SHP77 (cell line): ENCODE measurements at places on chromosomes 12 and 14.

DNA sequence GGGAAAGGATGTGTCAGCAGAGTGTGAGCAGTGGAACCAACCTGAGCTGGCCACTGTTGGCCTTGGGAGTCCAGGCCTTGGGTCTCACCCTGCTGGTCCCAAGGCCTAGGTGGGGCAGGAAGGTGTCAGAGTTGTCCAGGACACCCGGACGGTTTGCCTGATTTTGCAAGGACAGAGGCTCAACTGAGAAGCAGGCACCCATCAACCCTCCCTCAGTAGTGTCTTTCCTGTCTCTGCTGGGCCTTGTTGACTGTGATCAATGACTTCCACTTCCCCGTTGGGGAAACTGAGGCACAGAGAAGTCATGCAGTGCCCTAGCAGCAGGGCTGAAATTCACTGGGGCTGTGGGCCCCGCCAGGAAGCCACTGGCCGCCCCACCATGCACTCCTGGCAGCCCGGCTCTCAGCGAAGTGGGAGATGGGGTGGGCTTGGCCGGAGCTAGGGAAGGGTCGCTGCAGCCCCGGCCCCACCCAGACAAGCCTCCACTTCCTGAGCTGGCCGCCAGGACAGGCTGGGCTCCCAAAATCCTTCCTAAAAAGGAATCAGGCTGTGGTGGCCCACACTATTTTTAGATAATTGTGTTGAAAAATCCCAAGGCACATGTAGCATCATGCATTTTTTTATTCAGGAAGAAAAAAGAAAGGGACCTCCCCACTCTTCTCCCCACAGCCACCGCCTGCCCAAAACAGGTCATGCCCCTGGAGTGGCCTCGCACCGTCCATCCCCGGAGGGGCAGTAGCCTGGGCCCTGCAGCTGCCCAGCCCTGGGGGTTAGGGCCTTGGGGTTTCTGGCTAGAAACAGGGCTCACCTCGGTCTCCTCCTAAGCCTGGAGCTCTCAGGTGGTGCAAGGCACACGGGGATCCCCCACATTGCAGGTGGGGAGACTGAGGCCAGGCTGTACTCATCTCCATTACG, 127.4 kb downstream of the CALM1 start:
- DNase-seq, result no peak

GRCh38 chr12:57815177-57816000, 3.1 kb downstream of the AVIL start:
- DNase-seq, result peak; percentile 74

- no peak for DNase-seq
These were observed 110.2 kb downstream of the PLXNC1 start for GRCh38 chr12:94258593-94258992.

- DNase-seq, result no peak
These were observed 23.6 kb downstream of the MMAB start for GRCh38 chr12:109549613-109550270.

GRCh38 chr14:84704601-84705000, 825.3 kb upstream of the FLRT2 start:
- DNase-seq, result no peak

DNA sequence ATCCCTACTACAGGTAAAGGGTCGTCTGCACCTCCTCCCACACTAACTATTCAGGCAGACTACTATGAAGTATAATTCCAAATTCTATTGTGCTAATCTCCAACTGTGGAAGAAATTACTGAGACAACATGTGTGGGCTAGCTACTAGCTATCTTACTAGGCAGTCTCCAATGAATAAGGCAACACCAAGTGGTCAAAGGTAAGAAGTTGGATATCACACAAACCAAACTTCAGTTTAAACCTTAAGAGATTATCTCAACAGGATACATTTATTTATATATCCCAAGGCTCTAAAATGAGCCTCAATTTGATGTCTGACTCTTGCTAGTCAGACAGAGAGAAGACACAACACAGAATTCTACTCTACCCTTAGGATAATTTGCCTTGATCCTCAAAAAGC, 14.1 kb downstream of the MED13L start:
- DNase-seq, result no peak

DNA sequence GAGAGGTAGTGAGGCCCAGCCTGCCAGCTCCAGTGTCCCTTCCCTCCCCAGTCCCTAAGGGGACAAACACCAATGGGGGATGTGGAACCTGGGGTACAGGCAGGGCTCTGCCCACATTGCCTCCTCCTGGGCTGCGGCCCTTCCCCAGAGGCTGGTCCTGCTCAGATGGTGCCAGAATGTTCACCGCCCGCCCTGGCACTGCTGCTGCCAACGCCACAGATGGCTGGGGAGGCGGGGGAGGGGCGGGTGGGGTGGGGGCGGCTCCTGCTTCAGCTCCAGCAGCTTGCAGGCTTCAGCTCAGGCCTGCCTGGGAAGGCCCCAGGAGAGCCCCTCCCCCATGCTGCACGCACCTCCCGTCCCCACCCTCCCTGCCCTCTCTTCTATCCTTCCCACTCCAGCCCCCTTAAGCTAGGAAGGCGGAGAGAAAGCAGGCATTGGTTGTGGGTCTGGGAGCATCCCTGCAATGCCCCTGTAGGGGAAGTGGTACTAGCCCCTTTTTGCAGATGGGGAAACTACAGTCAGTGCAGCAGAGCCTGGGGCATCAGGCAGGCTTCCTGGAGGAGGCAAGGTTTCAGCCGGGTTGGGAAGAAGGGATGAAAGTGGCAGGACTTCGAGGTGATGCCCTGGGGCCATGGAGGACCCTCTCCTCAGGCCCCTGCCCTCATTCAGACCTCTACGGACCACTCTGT, 2.0 kb upstream of the BEGAIN start:
- no peak for DNase-seq

- DNase-seq, result no peak
These were observed 1120.8 kb upstream of the TMEM132C start for GRCh38 chr12:127145929-127146789.

DNA sequence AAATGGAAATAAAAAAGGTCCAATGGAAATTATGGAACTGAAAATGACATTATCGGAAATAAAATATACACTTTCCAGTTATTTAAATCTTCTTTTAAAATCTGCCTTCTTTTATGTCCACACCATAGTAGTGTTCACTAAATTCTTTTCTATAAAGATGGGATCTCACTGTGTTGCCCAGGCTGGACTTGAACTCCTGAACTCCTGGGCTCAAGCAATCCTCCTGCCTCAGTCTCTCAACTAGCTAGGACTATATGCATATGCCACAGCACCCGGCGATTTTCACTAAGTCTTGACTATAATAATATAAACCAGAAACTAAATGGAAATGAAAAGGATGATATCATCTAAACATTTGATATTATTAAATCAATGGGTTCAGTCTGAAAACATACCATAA, 188.4 kb downstream of the MED13L start:
- no peak for DNase-seq

GRCh38 chr12:119630223-119630780, 36.7 kb downstream of the TMEM233 start:
- no peak for DNase-seq

DNA sequence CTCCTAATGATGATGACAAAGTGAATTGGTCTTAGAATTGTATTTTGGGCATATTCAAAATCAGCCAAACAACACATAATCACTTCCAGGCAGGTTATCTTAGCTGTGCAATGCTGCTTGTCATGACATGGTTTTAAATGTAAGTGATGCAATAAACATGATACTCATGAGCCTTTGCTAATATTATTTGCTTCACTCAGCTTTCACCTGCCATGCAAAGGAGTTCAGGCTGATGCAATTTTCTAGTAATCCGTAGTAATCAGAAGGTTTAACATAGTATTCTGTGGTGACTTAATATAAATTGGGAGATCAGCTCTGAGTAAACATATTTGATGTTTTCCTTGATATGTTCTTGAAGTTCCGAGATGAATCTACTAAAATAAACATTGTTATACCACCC, 29.1 kb downstream of the TMEM260 start:
- no peak for DNase-seq

DNA sequence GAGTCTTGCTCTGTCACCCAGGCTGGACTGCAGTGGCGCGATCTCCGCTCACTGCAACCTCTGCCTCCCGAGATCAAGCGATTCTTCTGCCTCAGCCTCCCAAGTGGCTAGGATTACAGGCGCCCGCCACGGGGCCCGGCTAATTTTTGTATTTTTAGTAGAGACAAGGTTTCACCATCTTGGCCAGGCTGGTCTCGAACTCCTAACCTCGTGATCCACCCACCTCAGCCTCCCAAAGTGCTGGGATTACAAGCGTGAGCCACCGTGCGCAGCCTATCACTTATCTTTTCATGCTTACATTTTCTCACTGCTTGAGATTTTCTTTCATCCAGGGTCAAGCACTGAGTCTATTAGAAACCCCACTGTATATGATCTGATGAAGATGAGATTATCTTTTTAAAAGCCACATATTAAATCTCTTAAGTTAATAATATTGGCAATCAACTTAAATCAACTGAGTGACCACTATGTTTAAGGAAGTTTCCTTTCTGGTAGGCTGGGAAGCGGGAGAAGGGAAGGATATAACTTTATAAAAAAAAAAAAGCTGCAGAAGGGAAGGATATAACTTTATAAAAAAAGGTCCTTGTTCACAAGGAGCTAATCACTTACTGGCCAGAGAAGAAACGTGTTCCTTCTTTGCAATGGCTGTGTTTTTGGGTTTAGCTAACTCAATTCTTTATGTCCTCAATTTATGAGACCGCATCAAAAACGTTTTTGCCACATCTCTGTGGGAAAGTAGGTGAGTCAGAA, 1.3 kb upstream of the MDM2 start:
- no peak for DNase-seq

DNA sequence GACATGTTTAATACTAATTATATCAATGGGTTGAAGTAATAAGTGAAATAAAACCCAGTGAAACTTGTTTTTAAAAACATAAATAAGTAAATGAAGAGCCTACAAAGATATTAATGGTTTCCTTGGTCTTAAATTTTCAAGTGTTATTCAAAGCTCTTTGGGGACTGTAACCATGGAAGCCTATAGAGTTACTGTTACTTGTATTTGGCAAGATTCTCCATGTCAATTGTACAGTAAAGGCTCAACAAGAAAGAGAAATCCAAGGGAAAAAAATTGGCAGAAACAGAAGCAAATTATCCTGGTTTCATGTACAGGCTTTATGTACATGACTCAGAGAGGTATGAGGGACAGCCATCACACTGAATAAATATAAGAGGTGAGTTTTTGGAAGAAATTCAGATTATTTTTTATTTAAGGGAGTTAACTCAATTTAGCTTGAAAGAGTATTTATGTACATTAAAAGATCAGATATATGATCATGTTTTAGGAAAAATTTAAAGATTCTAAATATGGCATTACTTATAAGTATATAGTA, 151.1 kb upstream of the HMGA2 start:
- DNase-seq, result no peak

- DNase-seq, result no peak
These were observed 32.1 kb downstream of the PRKAB1 start for GRCh38 chr12:119700078-119700477.

GRCh38 chr14:93984987-93985410, 8.6 kb upstream of the ASB2 start:
- DNase-seq, result no peak

DNA sequence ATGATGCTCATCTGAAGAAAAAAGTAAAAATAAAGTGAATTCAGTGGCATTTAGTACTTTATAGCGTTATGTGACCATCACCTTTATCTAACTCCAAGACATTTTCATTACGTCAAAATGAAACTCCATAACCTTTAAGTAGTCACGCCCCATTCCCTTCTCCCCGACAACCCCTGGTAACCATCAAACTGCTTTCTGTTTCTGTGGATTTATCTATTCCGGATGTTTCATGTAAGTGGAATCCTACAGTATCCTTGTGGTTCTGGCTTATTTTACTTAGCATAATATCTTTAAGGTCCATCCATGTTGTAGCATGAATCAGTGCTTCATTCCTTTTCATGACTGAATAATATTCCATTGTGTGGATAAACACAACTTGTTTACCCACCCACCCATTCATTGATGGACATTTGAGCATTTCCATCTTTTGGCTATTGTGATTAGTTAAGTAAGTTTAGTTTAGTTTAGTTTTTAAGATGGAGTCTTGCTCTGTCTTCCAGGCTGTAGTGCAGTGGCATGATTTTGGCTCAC, 18.5 kb upstream of the MAP1LC3B2 start:
- no peak for DNase-seq

DNA sequence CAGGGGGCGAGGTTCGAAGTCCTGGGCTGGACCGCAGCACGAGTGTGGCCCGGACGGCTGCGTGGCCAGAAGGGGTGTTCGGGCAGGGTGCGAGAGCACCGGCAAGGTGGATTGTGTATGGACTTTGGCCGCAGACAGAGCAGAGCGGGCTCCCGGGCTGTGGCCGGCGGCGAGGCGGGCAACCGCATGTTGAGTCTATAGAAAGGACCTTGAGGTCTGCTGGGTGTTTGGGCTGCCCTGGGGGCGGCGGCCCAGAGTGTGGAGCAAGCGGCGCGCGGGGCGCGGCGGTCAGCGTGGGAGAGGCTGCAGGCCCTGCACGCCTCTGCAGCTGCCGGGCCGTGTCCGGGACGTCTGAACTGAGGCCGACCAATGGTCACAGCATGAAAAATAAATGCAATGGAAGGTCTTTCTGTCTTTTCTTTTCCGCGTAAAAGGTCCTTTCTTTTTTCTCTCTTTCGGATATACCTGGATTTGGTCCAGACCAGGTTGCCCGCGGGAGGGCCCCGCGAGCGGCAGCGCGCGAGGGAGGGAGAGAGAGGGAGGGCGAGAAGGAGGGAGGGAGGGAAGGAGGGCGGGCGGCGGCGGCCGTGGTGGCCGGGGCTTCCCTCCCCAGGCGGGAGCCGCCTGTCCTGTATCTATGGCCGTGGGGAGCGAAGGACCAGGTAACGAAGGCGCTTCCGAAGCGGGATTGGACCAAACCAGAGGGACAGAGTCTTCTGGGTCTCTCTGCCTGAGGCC, 5.5 kb upstream of the HOXC9 start:
- DNase-seq, result no peak

- DNase-seq, result no peak
These were observed 61.2 kb upstream of the OTOGL start for GRCh38 chr12:80038062-80038560.

GRCh38 chr12:96359328-96359727, 40.9 kb downstream of the CDK17 start:
- no peak for DNase-seq

DNA sequence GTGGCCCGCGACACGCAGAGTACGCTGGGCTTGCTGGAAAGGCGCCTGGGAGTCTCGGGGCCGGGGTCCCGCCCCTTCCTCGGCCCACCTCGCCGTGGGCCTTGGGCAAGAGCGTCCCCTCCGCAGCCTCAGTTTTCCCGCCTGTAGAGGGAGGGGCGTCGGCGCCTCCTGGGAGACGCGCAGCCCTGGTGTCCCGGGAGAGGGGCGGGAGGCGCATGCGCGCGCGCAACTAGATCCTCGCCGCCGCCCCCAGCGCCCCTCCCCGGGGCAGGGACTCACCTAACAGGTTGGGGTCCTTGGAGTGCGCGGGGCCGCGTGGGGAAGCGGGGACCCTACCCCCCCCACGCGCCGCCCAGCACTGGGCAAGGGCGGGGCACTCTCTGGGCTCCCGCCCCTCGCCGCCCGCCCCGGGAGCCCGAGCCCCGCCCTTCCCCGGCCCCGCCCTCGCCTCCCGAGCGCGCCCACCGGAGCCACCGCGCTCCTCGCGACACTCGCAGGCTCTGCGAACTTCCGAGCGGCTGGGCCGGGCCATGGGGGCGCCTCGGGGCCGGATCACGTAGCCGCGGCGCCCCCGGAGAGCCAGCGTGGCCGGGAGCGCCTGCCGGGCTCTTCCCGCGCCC, at the start of gene KIF26A:
Gene KIF26A (plus strand): TSS at position 490 of the 620 bp plus-strand sequence. CDS start 136 bp downstream, outside the sequence.
- peak; percentile 55 for DNase-seq
